ENCODE measurements at places on chromosomes 2 and 18. TPM values are rescaled to one million over a fixed set of nuclear protein-coding genes. Genes with fewer than 3 reads are reported as not detected.

The CYTIP gene
- total RNA-seq: 206 TPM

The THSD7B gene
- total RNA-seq: not detected

The CAPN14 gene
- total RNA-seq: 0.18 TPM

DNA sequence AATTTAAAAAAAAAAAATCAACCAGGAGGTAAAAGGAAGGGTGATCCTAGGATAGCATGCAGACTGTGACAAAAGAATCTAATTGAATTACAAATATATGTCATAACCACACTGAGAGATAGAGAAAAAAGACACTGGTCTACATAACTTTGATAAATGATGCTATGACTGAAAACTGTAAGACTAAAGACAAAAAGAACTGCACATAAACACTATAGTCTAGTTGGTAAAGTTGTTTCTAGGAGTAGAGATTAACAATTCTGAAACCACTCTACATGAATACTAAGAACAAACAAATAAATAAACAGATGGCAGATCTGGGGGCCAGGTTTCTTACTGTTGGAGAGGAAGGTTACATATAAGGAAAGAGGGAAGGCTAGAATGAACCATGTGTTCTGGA lies 14.6 kb upstream of the CHAC2 start:
- no peak overlapping the region for H3K4me3 ChIP-seq
- peaks cover 36% of the 10 kb centered on the region for H3K4me1 ChIP-seq
- no peak for DNase-seq
- peaks cover 42% of the 10 kb centered on the region for H3K36me3 ChIP-seq
- no peaks in the 10 kb centered on the region for H3K27me3 ChIP-seq
